Stimulated activated CD8-positive, alpha-beta memory T cell treated with anti-CD3 and anti-CD28 coated beads, Interleukin-15, amount 100 ng/mL, for 48 hours (primary cell): ENCODE measurements at places on chromosomes 4 and X.

DNA sequence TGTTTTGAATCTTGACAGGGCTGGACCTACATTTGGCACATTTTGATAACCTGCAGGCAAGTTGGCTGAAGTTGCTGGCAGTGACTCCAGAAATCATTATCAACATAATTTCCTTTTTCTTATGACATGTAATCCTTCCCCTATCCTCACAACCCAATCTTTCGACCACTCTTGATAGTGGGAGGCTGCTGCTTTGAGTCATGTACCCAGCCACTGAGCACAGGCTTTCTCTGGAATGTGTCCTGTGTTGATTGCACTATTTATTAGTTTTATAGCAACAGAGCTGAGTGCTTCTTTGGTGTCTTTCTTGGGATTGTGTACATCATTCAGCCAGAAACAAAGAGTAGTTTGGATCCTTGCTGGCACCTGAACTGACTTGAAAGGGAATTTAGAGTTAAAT lies 183.1 kb upstream of the LEF1 start:
- DNase-seq, result no peak

GRCh38 chr4:41468122-41468521 lies 69.8 kb upstream of the LIMCH1 start:
- DNase-seq, result no peak

GRCh38 chrX:96889726-96890125 lies 6.0 kb downstream of the RPA4 start:
- no peak for DNase-seq

DNA sequence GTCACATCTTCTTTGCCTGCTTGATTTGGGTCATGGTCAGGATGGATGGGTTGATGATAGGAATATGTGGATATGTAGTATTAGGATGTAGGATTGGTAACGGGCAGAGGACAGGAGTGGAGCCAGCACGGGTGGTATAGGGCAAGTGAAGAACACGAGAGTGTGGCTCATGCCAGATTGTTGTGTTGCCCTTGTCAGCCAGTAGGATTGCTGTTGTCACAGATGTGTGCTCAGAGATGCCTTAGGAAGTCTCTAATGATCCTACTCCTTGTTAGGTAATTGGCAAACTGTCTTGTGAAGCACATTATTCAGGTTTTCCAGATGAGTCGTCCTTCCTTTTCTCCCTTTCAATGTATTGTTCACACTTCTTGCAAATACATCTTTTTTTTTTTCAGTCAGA lies 5.5 kb downstream of the ATP10D start:
- DNase-seq, result no peak

- no peak for DNase-seq
Observed at GRCh38 chrX:17519358-17519757, 144.4 kb downstream of the NHS start.

DNA sequence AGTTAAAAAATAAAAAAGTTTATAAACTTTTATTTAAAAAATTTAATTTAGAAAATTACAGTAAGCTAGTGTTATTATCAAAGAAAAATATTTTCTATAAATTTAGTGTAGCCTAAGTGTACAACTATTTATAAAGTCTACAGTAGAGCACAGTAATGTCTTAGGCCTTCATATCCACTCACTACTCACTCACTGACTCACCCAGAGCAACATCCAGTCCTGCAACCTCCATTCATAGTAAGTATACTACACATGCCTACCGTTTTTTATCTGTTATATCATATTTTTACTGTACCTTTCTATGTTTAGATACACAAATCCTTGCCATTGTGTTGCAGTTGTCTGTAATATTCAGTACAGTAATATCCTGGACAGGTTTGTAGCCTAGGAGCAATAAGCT lies 129.0 kb upstream of the FAM47B start:
- no peak for DNase-seq

DNA sequence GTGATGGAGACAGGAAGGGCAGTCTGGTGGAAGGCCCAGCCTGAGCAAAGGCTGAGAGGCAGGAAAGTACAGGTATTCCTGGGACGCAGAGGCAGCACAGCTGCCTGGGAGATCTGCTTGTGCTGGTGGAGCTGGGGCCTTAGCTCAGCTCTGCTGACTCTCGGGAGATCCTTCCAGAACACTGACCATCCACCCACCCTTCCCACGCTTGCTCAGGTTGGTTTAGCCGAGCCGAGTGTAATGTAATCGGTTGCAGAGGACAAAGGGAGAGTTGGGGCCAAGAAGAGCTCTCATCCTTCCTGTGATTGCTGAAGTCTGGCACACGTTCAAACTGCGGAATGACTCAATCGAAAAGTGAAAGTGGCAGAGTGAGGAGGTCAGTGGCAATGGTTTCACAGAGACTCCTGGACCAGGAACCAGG lies 43.1 kb upstream of the GPR78 start:
- DNase-seq, result no peak

GRCh38 chr4:1043162-1043561 lies 31.7 kb downstream of the FGFRL1 start:
- DNase-seq, result no peak

GRCh38 chr4:68691186-68691585 lies 20.7 kb upstream of the UGT2B15 start:
- DNase-seq, result no peak

DNA sequence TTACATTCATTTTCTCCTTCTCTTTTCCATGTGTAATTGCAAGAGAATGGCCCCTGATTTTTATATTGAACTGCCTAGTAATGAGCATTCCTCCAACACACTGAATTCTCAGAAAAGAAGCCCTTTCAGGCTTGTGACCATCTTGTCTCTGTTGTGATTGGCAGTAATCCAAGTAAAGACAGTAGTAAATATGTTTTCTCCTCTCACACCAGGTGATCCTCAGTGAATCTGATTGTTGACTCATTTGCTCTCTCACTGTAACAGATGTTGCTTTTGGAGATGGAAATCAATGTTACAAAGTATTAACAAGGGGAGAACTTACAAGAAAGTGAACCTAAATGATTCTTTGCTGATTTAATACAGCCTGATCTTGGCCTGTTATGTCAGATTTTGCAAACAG lies 271.0 kb downstream of the AFF2 start:
- no peak for DNase-seq

DNA sequence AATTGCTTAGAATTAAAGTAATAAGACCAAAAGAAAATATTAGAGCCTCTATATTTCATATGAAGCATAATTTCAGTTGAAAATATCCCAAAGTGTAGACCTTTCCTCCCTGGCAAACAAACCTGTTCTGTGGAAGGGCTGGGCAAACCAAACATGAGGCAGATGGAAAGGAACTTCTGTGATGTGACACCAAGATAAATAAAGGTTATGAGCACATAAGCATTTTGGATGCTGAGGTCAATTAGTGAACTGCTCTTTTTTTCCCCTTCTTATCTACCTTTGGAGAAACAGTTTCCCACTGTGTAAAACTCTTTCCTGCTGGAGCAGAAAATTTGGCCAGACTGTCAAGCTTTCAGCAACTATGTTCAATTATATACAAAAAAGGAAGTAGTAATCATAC lies 109.6 kb upstream of the STIM2 start:
- no peak for DNase-seq

GRCh38 chrX:56564921-56565840 lies 1.8 kb downstream of the UBQLN2 start:
- DNase-seq, result no peak

DNA sequence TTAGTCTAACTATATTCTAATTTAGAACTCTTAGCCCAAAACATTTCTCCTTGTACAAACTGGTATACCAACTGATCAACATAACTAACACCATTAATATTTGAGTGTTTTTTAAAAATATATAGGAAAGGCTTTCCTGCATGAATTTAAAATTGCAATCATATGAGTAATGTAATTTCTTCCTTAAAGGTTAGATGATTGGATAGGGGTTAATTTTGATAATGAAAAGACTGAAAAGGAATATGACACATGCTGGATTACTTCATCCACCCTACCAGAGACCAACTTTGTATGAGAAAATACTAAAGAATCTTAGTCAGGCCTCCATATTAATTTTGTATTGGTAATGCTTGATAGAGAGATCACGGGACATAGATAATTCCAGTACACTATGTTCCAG lies 25.1 kb upstream of the PLS3 start:
- DNase-seq, result no peak

DNA sequence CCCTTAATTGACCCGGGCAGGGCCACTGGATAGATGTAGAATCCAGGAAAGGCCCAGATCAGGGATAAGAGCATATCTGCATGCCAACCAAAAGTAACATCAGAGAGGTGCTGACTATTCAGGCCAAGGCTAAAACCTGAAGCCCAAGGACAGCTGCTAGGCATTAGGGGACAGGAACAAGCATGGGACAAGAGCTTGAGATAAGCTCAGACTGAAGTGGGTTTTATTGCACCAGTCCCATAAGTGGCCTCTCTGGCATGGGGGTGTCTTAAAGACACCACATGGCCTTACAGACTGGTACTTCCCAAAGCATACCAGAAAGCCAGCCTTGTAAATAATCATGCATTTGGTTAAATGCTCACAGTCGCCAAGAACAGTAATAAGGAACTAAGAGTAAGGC lies 376.1 kb downstream of the FBXW7 start:
- DNase-seq, result no peak

- no peak for DNase-seq
Observed at GRCh38 chr4:82989575-82990429, 20.8 kb downstream of the LIN54 start.

DNA sequence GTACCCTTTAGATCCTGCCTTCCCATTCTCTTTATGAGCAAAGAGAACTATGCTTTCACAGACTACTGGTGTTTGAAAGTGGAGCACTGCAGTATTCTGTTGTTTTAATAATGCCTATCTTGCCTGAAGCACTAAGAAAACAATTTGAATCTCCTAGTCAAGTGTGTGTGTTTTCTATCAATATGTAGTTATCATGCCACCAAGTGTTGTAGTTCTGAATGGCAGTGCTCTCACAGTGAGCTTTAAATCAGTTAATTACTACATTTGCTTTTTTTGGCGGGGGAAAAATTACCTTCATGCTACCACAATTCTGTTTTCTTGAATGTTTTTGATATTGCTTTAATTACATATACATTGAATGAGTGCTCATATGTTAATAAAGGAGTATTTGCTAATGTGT lies 143.6 kb upstream of the FAM47A start:
- no peak for DNase-seq

- DNase-seq, result no peak
Observed at GRCh38 chr4:24798036-24798610, 2.8 kb downstream of the SOD3 start.

- no peak for DNase-seq
Observed at GRCh38 chr4:74395633-74396032, 30.7 kb downstream of the EREG start.

DNA sequence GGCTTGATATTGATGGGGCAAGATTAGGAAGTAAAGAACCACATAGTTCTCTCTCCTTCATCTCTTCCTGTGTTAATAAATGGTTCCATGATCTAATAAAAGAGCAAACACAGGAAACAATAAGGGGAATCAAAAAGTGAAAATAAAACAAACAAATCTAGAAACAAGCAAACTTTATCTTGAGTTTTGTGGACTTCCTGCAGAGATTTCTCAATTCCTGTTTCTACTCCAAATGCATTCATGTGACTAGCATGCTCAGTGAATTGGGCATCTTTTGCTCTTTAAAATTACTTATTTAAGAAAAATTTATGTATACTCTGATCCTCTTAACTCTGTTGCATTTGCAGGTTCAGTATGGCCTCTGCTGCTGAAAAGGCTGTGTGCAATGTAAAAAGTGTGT lies 682.0 kb downstream of the KCTD8 start:
- no peak for DNase-seq

DNA sequence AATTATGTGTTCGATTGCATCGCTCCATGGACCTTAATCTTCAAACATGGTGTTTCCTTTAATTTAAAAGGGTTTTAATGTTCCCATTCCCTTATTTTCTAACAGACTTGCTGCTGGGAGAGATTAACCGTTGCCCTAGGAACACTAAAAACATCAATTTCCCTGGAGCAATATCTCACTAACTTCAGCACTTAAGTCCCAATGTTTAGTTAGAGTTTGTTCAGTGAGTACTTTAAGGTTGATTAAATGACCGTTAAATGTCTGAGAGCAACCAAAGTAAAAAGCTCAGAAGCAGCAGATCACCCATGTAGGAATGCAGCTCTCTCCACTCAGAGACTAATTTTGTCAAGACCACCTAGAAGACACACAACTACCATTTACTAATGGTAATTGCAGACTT lies 111.2 kb upstream of the PDE5A start:
- DNase-seq, result no peak

DNA sequence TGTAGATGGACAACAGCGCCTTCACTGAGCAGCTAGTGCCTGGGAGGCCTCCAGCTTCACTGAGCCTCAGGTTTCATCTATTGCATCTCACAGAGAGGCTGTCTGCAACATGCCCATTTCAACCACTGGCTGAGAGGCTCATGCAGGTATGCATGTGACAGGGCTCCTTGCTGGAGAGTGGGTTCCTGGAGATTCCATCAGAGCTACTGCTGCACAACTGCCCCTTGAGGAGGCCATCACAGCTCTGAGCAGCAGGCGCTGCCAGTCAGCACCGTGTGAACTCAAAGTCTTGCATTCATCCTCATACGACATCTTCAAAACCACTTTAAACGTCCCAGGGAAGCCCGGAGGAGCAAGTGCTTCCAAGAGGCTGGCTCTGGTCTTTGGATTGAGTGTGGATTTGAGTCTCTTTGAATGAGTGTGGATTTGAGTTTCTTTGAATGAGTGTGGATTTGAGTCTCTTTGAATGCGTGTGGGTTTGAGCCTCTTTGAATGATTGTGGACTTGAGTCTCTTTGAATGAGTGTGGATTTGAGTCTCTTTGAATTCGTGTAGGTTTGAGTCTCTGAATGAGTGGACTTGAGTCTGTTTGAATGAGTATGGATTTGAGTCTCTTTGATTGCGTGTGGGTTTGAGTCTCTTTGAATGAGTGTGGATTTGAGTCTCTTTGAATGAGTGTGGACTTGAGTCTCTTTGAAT lies 8.7 kb downstream of the P2RY8 start:
- DNase-seq, result no peak

GRCh38 chrX:7280520-7280919 lies 132.6 kb upstream of the PUDP start:
- no peak for DNase-seq

- DNase-seq, result no peak
Observed at GRCh38 chrX:14030174-14030530, 460 bp upstream of the GEMIN8 start.

DNA sequence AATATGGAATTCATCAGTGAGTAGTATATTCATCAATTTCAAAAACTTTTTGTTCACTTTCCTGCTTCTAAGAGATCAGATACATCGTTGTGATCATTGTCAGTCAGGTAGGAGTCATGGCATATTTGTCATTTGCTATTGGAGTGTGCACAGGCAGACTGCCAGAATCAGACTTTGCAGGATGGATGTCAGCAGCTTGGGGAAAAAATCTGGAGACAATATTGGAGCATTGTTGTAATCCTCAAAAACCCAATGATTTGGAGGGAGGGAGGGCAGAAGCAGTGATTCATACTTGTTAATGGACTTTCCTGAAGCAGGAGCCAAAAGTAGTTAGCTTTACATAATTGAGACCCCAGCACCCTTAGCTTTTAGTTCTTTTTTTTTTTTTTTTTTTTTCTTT lies 59.6 kb upstream of the DRP2 start:
- DNase-seq, result no peak

- no peak for DNase-seq
Observed at GRCh38 chr4:154660052-154660451, 47.6 kb upstream of the FGG start.
